ENCODE measurements at places on chromosomes 6 and 20. TPM values are rescaled to one million over a fixed set of nuclear protein-coding genes. Genes with fewer than 3 reads are reported as not detected.

PRRT1 gene
- 0.17 TPM for total RNA-seq

HLA-E gene
- total RNA-seq, result 355 TPM

C6orf52 gene
- total RNA-seq, result 4.0 TPM

PPP1R16B gene
- 119 TPM for total RNA-seq

RIPOR3 gene
- total RNA-seq, result not detected

MYB gene
- total RNA-seq, result 145 TPM

XKR7 gene
- total RNA-seq, result not detected

MBOAT1 gene
- total RNA-seq, result 4.7 TPM

GNMT gene
- 0.26 TPM for total RNA-seq

OR2H1 gene
- total RNA-seq, result not detected

MAN1A1 gene
- 34.2 TPM for total RNA-seq
